ENCODE measurements at places on chromosomes 12 and 14. TPM values are rescaled to one million over a fixed set of nuclear protein-coding genes. Genes with fewer than 3 reads are reported as not detected.
A peak's percentile ranks its signal among the peaks of the same experiment; 100 is the strongest.

GRCh38 chr12:65306366-65307168, 28.1 kb downstream of the MSRB3 start:
- DNase-seq = peak; percentile 17

The AQP5 gene
- 5.7 TPM for total RNA-seq

DNA sequence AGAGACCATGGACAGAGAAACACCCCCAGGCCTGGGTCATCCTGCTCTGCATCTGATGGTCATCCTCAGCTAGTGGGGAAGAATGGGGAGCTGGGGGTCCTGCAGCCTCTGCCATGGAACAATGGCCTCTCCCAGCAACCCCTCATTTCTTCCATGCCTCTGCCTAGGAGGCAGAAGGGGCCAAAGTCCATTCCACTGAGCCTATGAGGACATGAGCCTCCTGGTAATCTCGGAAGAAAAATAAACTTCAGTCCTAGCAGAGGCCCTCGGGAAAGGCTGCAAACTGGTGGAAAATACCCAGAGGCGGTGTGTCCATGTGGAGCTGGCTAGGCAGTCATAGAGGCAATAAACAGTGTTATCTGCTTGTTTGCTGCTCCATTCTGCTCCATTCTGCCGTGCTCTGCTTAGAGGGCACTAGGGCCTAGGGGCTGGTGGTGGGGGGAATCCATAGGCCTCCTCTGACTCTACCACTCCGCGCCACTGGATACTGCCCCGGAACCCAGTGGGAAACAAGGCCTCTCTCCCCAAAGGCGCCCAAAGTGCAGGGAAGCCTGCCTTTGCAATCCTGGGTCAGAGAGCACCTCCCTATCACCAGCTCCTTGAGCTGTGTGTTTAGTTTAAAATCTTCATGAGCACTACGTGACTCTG, 4.5 kb downstream of the PGF start:
- DNase-seq = no peak

GRCh38 chr14:55711175-55711811, 131.3 kb downstream of the KTN1 start:
- no peak for DNase-seq

The CPNE6 gene
- total RNA-seq = 0.20 TPM

DNA sequence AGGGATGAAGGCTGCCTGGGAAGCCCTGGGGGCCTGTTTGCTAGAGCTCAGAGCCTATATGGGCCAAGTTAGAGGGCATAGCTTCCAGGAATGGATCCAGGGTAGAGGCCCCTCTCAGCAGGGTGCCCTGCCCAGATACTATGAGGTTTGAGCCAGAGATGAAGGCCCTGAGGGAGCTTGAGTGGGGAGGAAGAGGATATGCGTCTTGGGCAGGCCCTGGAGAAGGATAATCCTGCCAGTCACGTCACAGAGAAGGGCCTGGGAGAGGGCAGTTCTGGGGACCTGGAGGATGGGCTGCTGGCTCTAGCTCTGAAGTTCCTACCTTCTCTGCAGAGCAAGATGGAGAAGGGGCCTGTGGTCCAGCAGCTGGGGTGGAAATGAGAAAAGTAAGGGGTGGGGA, 5.9 kb upstream of the CACNB3 start:
- DNase-seq = no peak

Data from skin of body (tissue), 3 donors.